Myometrial cell (primary cell): ENCODE measurements at places on chromosomes 3 and 15. TPM values are rescaled to one million over a fixed set of nuclear protein-coding genes. Genes with fewer than 3 reads are reported as not detected.

Gene ZNF385D
- total RNA-seq, result 0.35 and 6.6 TPM in 2 replicates

Gene FAM107A
- total RNA-seq, result under 0.01 TPM in 1 of 2 replicates, not detected in the other

Gene KLHDC8B
- 13.5 and 17.7 TPM in 2 replicates for total RNA-seq

Gene HCLS1
- 2.3 and 3.7 TPM in 2 replicates for total RNA-seq

Gene SLC22A14
- total RNA-seq, result not detected in 2 replicates

Gene ST8SIA2
- not detected in 2 replicates for total RNA-seq

Gene STRA6
- total RNA-seq, result 9.4 and 11.2 TPM in 2 replicates

Gene TYRO3
- 12.6 and 12.7 TPM in 2 replicates for total RNA-seq

Gene ADGRG7
- total RNA-seq, result not detected in 2 replicates

Gene CTXN2
- not detected in 2 replicates for total RNA-seq

Gene SSR3
- total RNA-seq, result 323 and 388 TPM in 2 replicates

Gene TMEM158
- total RNA-seq, result 83.0 and 89.3 TPM in 2 replicates

Gene TMEM266
- 0.53 TPM in 1 of 2 replicates, not detected in the other for total RNA-seq

Gene DAZL
- not detected in 2 replicates for total RNA-seq
